NCI-H2081 treated with DMSO at 0.1 percent for 48 hours (cell line): ENCODE measurements at places on chromosomes 2 and 18.

GRCh38 chr2:29655391-29656086 lies 265.8 kb downstream of the ALK start:
- DNase-seq: no peak

GRCh38 chr18:56927786-56928185 lies 219.1 kb upstream of the BOD1L2 start:
- DNase-seq: no peak

DNA sequence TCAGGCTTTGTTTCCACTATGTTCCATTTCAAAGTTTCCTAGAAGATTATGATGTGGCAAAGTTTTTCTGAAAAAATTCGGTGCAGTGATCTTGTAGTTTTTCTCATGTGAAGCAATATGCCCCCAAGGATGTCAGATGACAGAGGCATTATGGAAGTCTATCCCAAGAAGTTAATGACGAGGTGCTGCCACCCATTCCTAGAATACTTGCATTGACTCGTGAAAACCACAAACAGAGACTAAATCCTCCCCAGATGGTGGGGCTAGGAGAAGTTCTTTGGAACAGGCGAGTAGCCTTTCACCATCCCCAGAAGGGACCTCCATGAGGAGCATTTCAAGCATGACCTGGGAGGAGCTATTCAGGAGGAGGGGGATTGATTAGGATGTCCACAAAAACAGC lies 40.2 kb upstream of the COPS8 start:
- DNase-seq: no peak

DNA sequence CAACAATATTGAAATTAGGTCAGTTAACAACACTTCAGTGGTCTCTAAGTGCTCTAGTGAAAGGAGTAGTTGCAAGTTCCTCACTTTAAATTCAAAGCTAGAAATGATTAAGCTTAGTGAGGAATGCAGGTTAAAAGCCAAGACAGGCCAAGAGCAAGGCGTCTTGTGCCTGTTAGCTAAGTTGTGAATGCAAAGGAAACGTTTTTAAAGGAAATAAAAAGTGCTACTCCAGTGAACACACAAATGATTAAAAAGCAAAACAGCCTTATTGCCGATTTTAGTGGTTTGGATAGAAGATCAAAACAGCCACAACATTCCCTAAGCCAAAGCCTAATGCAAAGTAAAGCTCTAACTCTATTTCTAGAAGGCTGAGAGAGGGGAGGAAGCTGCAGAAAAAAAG lies 44.7 kb downstream of the ANTXR1 start:
- DNase-seq: no peak

GRCh38 chr2:68384485-68385107 lies 19.5 kb downstream of the PLEK start:
- DNase-seq: no peak

- DNase-seq: no peak
These were observed 78.2 kb downstream of the MYL12B start for GRCh38 chr18:3340015-3340681.

GRCh38 chr2:161480123-161480522 lies 64.0 kb downstream of the TBR1 start:
- DNase-seq: no peak

GRCh38 chr2:138023976-138024375 lies 59.7 kb downstream of the HNMT start:
- no peak for DNase-seq

GRCh38 chr18:22349317-22349898 lies 68.3 kb downstream of the CTAGE1 start:
- no peak for DNase-seq

DNA sequence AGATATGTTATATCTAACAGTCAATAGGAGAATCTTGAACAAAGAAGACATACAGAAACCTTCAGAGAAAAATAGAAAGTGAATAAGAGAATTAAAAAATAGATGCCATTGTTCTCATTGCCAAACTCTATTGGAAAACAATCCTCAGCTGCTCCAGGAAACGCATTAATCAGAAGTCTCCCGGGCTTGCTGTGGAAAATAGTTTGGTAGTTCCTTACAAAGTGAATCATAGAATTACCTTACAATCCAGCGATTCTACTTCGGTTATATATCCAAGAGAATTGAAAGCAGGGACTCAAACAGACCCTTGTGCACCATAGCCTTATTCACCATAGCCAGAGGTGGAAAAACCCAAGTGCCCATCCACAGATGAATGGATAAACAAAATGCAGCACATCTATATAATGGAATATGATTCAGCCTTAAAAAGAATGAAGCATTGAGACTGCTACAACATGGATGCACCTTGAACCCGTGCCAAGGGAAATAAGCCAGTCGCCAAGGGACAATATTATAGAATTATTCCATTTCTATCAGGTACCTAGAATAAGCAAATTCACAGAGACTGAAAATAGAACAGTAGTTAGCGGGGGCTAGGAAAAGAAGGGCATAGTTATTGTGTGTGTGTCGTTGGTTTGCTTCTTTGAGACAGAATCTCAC lies 21.9 kb upstream of the CHRNA1 start:
- no peak for DNase-seq

- DNase-seq: no peak
These were observed 135.8 kb upstream of the SH3BP4 start for GRCh38 chr2:234816056-234816455.

GRCh38 chr2:125711075-125711474 lies 944.9 kb upstream of the GYPC start:
- no peak for DNase-seq

DNA sequence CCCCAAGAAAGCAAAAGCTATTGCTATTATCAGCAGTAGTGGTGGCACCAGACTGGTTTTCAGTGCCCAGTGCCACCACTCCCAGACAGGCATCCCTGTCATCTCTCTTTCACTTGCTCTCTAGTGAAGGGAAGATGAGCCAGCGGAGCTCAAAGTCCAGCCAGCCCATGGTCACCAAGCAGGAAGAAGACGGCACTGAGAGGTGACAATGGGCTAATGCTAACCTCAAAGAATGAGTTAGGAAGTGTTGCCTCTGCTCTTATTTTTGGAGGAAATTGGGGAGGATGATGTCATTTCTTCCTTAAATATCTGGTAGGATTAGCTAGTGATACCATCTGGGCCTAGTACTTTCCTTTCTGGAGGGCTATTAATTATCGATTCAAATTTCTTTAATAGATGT lies 1.7 kb downstream of the SP140 start:
- no peak for DNase-seq

GRCh38 chr2:237421542-237422116 lies 7.7 kb upstream of the COL6A3 start:
- no peak for DNase-seq
